ENCODE measurements at places on chromosomes 1 and 21.

DNA sequence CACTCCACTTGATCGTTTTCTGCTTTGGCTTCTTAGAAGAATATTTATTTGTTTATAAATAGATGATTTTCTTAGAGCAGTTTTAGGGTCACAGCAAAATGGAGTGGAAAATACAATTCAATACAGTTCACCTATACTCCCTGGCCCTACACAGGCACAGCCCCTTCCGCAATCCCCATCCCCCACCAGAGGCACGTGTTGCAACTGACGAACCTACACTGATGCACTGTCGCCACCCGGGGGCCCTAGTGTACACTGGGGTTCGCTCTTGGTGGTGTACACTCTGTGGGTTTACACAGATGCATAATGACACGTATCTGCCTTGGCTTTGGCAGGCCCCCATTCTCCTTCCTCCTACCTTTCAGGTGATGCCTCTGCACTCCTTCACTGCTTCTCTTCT is 8.0 kb downstream of the ECHDC2 start:
- no peak for ATAC-seq

- no peak for ATAC-seq
These were observed 65.4 kb upstream of the PODN start for GRCh38 chr1:52996653-52997052.

- ATAC-seq: no peak
These were observed 58.7 kb upstream of the PRRC2C start for GRCh38 chr1:171426645-171427044.

DNA sequence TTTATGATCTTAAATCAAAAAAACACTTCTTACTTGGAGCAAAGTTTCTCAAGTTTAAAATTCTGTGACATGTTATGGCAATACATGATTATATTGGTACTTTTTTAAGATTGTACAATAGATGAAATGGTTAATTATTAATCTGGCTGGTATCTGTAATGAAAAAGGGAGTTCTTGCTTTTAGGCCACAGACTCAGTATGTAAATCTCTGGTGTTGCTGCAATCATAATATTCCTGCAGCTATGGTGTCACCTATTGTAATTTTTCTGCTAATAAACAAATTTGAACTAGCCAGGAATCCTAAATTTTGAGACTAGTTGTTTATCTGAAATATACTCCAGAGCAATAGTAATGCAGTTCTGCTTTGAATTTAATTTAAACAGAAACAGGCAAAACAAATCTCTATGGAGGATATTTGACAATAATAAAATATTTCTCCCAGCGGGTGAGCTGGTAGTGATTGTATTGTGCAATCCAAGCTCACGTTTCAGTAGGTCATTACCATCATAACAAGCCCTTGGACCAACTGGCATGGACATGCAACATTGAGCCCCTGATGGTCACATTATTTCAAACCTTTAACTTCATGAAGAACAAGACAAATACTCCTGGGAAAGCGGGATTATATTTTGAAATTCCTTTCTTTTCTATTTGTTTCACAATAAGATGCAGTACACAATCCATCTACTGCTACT is 77.2 kb upstream of the USH2A start:
- ATAC-seq: no peak

GRCh38 chr1:10693497-10694273 is 102.8 kb downstream of the CASZ1 start:
- ATAC-seq: peak; percentile 30

GRCh38 chr1:108188801-108189200 is 11.3 kb downstream of the SLC25A24 start:
- ATAC-seq: no peak

DNA sequence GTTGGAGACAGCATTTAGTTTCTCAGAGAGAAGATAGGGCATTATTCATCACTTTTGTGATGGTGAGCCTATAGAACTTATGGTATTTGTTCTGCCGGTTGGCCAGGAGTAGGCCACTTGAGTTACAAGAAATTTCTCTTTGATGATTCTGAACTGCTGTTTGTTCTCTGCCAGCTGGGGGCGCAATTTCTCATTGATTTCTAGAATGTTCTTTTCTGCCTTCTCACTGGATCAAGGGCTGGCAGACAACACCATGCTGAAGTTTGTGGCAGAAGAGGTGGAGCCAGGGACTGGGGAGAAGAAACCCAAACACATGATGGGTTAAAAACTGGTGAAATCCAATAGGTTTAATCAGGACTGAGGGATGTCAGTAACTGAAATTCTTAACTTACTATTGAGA is 360.6 kb downstream of the FAM72C start:
- no peak for ATAC-seq

- ATAC-seq: no peak
These were observed 12.4 kb upstream of the TNFSF18 start for GRCh38 chr1:173063171-173063570.

GRCh38 chr1:34867415-34867814 is 7.9 kb upstream of the SMIM12 start:
- ATAC-seq: no peak

GRCh38 chr1:30686236-30686935 is 37.0 kb downstream of the MATN1 start:
- no peak for ATAC-seq
